ENCODE measurements at places on chromosomes 5 and 9.

DNA sequence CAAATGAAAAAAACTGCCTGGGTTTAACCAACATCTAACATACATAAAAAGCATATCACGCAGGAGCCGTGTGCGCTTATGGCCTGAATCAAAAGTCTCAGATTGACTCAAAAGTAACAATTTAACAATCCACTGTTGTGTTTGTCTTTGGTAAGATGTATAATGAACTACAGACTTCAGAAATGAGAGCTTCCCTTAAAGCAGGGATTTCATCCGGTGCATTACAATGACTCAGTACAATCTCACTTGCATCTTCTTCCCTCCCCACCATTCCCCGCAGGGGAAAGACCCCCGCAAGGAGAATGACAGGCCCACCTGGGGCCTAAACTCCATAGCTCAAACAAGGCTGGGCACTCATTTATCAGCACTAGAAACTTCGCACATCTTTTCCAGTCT, 1.4 kb downstream of the ZFR start:
- DNase-seq: no peak

- no peak for DNase-seq
These were observed 83.7 kb upstream of the SLIT3 start for GRCh38 chr5:169384661-169385060.

- DNase-seq: no peak
These were observed 11.1 kb upstream of the AQP3 start for GRCh38 chr9:33458444-33458843.

DNA sequence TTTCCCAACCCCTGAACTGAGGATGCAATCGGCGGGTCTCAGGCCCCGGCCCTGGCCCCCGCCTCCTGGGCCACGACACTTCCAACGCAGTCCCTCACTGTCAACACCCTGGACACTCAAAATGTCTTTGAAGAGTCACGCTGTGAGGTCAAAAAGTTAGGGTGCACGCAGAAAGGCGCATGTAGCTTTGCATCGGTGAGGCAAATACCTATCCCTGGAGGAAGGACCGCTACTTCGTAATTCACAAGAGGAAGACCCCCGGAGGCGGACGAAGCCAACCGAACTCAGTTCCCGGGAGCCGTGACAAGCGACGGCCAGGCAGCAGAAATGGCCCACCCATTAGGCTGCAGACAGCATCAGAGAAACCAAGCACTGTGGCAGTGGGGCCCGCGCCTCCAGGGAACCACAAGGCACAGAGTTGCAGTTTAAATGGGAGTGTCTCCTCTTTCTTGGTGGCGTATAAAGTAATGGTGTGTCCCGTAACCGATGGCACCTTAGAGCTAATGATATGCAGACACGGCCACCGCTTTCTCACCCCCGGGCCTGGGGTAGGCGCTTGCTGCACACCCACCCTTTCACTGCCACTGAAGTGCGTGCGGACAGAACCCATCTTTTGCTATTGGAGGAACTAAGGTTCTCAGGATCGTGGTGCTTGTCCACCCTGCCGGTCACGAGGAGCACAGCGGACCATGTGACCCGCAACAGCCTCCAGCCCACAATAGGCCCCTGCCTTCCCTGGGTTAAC, 9.0 kb downstream of the ADAMTS2 start:
- DNase-seq: no peak

GRCh38 chr9:100087218-100087617, 11.6 kb downstream of the ERP44 start:
- DNase-seq: no peak

DNA sequence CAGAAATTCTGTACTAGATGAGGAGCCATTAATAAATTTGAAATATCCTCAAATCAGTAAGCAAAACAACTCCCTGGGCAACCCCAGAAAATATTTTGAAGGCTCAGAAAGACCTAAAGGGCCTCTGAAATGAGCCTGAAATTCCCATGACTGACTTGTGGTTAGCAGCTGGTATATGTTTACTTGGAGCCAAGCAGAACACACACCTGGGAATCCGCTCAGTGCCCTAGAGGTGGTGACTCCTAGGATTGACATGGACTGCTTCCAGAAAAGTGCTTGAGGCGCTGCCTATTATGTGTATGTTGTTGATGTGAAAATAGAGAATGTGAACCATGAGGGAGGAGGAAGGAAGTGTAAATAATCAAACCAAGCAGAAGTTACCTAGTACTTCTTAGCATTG, 14.7 kb downstream of the RFK start:
- DNase-seq: no peak

GRCh38 chr9:137878146-137878941, 762 bp downstream of the CACNA1B start:
- no peak for DNase-seq

GRCh38 chr5:161009817-161010216, 157.8 kb upstream of the ATP10B start:
- DNase-seq: no peak

Data from skeletal muscle cell (primary cell).